Lung (tissue), 17 donors: ENCODE measurements at places on chromosomes 5 and 9. TPM values are rescaled to one million over a fixed set of nuclear protein-coding genes. Genes with fewer than 3 reads are reported as not detected.

DNA sequence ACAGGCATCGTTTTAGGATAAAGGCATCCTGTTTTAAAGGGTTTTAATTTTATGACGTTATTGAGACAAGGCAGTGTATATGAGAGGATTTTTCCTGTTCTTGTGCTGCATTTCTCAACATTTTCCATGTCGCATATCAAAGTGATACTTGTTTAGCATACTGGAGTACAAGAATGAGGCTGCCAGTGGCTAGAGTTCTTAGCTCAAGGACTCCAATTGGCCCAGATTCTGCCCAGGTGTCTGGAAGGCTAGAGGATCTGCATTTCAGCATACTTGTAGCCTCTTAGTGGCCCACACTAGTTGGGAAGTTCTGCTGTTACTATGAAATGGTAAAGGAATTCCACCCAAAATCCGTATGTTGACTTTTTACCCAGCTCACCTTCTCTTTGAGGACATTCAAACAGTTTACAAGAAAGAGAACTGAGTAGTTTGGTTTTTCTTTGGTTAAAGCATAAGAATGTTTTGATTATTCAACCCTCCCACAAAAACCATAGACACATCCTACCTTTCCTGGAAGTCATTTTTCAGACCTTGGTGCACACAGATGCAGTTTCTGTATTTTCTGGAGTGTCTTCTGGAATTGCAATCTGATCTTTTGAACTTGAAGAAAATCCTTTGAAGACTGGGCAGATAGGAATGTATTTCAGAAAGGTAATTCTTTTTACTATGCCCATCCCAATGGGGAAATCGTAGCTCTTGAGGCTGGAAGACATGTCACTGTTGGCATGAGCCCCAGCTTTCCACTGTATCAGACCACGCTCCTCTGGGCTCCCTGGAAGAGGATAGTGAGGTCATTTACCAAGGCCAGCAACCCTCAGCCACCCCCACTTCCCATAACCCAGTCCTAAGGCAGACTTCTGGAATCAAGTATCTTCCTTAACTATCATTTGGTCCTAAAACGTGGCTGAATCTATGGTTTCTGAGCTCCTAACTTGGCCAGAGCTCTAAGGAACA lies 11.3 kb downstream of the SLC23A1 start:
- no peak for DNase-seq

DNA sequence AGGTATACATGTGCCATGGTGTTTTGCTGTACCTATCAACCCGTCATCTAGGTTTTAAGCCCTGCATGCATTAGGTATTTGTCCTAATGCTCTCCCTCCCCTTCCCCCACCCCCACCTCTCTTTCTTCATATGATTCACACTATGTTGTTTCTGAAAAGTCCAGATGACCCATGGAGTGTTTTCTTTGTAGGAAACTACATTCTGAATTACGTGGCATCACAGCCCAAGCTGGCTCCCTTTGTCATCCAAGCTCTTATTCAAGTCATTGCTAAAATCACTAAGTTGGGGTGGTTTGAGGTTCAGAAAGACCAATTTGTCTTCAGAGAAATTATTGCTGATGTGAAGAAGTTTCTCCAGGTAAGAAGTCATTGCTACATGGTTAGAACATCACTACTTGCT lies 30.4 kb downstream of the RANBP17 start:
- DNase-seq: no peak

Gene C9orf153
- 0.12 TPM for total RNA-seq

Gene WNK2
- total RNA-seq: 4.2 TPM

Gene SEMA6A
- 17.7 TPM for total RNA-seq

- DNase-seq: peak; percentile 52
These were observed 43.0 kb upstream of the HTR4 start for GRCh38 chr5:148697180-148697808.
